ENCODE measurements at places on chromosomes 4 and X. TPM values are rescaled to one million over a fixed set of nuclear protein-coding genes. Genes with fewer than 3 reads are reported as not detected.

- no peak for DNase-seq
These were observed 14.6 kb downstream of the HMX1 start for GRCh38 chr4:8856835-8857621.

DNA sequence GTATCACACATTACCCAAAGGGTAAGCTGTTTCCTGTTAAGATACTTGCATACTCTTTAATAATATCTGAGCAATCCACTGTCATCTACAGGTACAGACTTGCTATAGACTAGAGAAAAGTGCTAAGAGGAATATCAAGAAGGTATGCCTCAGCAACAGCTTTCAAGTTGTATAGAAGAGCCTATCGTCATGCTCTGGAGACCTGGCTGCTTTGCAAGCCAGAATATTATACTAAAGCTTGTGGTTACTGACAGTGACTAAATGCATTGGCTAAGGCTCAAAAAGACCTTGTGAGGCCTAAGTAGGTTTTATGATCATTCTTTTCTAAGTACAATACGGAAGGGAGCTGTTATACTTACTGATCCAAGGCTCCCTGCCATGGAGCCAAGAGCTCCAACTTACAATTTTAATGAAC lies 11.3 kb downstream of the LAMP2 start:
- DNase-seq = peak; percentile 55

DNA sequence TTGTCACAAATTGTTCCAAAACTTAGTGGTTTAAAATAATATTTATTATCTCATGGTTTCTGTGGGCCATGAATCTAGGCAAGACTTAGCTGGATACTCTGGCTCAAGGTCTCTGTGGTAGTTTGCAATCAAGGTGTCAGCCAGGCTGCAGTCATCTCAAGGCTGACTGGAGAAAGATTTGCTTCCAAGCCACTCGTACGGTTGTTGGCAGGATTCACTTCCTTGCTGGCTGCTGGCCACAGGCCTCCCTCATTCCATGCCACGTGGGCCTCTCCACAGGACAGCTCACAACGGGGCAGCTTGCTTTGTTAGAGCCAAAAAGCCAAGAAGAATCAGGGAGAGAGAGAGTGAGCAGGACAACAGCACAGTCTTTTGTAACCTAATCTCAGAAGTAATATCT lies 101.4 kb downstream of the WWC2 start:
- peak; percentile 10 for DNase-seq

DNA sequence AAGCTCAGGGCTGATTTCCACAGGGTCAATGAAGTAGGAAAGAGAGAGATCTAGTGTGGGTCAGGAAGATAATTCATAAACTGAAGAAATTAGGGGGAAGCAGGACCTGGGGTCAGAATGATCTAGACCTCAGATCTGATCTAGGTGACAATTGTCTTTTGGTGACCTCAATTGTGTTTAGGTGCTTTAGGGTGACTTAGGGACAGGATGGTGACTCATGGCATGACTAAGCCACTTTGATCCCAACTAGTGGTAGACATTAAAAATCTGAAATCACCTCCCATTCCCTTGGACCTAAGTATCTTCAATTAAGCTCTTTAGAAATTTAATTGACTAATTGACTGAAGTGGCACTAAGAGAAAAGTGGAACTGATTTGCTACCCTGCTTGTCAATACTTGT lies 36.7 kb upstream of the GRXCR1 start:
- no peak for DNase-seq

DNA sequence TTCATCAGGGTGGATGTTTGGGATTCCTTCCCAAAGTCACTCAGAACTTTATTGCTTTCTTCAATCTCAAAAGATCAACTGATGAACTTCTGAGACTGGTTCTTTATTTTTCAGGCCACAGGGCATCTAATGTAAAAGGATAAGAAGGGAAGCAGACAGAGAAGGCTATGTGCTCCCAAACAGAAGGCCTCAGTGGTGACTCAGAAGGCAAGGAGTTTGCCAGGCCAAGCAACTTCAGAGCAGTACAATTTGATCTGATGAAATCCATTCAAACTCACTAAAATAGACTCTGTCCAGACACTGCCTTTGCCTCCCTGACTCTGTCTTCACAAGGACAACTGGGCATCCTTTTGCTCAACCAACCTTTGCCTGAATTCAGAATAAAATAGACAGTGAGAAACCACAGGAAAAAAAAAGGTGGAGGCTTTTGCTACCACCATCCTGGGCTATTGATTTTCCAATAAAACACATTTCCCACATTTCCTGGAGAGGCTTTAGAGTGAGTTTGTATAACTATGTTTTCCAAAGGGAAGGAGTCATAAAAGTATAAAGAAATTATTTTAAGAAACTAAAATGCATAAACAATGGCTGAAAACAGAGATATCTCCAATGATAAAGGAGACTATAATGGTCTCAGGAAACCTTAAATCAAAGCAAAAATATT lies 55.2 kb downstream of the ARHGEF6 start:
- no peak for DNase-seq

DNA sequence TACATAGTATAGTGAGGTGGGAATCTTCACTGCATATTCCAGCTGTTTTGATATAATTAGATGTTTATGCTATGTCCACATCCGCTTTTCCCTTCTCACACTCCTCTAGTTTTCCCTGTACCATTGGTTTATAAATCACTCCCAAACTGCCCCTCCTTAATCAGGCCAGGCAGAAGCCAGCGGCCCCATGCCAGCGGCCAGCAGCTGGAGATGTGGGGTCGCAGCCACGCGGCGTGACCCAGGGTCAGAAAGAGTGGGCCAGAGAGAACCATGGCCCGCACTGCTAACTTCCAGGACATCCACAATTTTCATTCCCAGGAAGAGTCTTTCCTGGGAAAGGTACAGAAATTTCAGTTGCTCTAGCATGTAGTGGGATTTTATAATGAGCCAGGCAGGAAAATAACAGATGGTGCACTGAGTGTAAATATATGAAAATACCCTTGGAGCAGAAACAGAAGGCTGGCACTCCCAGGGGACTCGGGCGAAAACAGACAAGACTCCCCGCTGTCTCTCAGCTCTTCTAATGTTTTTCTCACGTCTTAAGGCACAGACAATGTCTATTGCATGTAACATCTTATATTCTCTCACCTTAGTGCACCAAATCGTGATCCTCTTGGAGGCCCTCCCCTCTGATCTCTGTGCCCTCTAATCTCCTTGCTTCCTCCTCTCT lies 145.9 kb upstream of the ZFP42 start:
- DNase-seq = peak; percentile 7

GRCh38 chr4:118953276-118953675 lies 64.6 kb downstream of the SYNPO2 start:
- DNase-seq = no peak

DNA sequence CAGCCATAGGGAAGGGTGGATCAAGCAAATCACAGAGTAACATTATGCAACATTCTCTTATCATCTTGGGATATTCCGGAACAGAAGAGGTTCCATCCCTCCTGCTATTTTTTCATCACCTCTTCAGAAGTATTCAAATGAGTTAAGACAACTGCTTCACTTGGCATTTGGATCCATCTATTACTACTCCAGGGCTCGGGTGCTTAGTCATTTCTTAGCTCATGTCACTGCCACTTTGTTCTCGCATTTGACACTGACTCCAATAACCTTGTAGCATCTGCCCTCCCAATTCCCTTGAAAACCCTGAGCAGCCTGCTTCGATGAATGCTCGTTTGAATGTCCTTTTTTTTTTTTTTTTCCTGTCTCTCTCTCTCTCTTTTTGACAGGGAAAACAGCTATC lies 114.9 kb downstream of the PPARGC1A start:
- no peak for DNase-seq

The GSX2 gene
- polyA plus RNA-seq = not detected

The CXorf49 gene
- not detected for polyA plus RNA-seq

Data from muscle of leg (tissue), 16 donors.